Activated T-cell treated with anti-CD3 and anti-CD28 coated beads for 24 hours (primary cell): ENCODE measurements at places on chromosomes 13 and 19.
A peak's percentile ranks its signal among the peaks of the same experiment; 100 is the strongest.

GRCh38 chr19:30123119-30123518 is 181.1 kb downstream of the URI1 start:
- DNase-seq: no peak

GRCh38 chr13:51292000-51292565 is 47.4 kb upstream of the SERPINE3 start:
- no peak for DNase-seq

GRCh38 chr19:14556662-14557188 is 15.1 kb downstream of the NDUFB7 start:
- DNase-seq: peak; percentile 63

GRCh38 chr19:7665076-7665475 is 3.8 kb upstream of the RETN start:
- no peak for DNase-seq

- DNase-seq: no peak
Observed at GRCh38 chr19:2779121-2779740, 3.8 kb downstream of the SGTA start.

GRCh38 chr19:8487137-8487851 is 15.1 kb downstream of the PRAM1 start:
- peak; percentile 11 for DNase-seq

DNA sequence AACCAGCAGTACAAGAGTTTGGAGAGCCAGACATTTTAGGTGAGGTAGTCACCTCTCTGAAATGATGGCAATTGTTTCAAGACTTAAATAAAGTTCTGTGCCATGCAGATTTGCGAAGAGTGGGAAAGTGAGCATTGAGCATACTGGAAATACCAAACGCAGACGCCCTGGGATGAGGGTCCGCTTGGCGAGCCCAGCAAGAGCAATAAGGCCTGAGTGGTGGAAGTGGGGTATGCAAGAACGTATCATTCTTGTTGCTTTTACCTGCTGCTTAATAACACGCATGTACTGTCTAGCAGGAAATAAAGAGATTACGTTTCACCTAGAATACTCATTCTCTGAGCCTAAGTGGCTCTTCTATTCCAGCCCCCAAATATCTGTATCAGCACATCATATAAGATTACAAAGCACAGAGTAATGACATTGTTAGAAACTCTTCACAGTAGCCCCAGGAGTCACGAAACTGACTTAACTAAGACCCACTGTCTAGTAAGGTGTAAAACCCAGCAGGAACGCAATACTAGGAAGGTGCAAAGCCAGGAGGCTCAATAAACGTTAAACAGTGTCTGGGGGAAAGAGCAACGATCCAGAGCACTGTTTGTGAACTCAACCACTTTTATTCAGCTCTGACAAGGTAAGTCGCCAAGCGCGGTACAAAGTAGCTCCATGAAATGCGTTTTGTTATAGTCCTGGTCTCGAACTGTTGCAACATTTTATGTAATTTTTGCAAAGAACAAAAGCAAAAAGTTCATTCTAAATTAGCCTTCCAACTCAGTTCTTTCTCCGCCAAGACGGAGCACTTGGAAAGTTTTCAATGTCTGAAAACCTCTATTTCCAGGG is 1.2 kb downstream of the RCBTB2 start:
- peak; percentile 4 for DNase-seq

DNA sequence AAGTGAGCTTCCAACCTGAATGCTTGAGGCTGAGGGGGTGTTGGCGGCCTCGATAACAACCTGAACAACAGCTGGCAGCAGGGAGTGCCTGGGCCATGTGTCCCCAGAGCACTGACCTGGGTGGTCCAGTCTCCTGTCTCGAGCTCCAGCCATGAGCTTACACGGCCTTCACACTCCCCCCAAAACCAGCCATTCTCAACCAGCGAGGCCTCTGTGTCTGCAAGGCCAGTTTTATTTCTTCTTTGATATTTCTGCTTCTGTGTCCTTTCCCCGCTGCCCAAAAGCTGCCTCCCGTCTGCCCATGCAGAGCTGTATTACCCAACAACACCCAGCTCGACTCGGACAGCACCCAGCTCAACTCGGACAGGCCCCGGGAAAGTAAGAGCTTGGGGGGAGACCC is 32.5 kb upstream of the TFDP1 start:
- no peak for DNase-seq

DNA sequence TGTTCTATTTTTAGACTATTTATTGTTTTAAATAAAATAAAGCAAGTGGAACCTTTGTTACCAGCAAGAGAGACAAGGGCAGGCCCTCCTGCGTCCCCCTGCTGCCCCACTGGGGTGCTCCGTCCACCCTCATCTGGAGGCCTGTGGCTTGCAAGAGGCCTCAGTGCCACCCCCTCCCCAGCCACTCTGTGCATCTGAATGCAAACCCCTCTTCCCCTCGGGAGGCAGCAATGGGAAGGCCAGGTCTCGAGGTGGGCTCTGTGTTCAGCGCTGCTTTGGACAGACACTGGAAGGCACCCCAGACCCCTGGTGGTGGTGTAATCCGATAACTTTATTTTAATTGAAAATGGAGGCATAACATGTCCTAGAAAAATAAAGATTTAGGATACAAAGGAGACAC is 4.6 kb downstream of the SIX5 start:
- no peak for DNase-seq

- no peak for DNase-seq
Observed at GRCh38 chr13:34545461-34545860, 396.6 kb upstream of the NBEA start.

DNA sequence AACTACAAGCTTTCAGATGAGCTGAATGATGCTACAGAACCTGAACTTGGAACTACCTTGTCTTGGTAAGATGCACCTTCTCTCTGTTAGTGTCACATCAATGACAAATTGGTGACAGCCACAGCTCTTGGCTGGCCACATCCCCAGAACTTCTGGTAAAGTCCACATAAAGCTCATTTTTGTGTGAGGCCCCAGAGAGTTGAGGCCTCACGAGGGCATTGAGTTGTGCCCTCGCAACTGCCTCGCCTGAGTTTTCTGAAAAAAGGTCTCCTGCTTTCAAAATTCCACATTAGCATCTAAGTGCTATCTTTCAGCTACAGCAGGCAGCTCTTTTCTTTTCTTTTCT is 42.6 kb downstream of the MRPL57 start:
- no peak for DNase-seq

DNA sequence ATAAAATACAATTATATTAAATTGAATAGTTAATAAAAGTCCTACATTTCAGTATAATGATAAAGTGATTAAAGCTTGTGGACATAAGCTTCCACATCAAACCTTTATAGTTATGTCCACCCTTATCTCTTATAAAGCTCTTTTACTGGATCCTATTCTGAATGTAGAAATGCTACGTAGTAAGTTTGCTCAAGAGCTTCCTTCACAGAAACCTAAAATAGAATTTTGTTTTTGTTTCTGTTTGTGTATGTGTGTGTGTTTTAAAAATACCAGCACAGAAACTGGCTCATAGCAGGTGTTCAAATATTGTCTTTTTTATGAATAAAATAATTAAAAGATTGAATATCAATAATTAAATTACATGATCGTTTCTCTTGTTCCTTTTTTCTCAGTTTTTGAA is 21.0 kb upstream of the UFM1 start:
- DNase-seq: no peak

GRCh38 chr19:42697884-42698283 is 42.4 kb downstream of the PSG3 start:
- DNase-seq: no peak

GRCh38 chr13:71503781-71504180 is 363.2 kb downstream of the DACH1 start:
- DNase-seq: no peak

- no peak for DNase-seq
Observed at GRCh38 chr13:38635030-38635429, 51.8 kb upstream of the FREM2 start.

GRCh38 chr19:56491399-56491798 is 14.3 kb upstream of the ZNF667 start:
- DNase-seq: no peak

DNA sequence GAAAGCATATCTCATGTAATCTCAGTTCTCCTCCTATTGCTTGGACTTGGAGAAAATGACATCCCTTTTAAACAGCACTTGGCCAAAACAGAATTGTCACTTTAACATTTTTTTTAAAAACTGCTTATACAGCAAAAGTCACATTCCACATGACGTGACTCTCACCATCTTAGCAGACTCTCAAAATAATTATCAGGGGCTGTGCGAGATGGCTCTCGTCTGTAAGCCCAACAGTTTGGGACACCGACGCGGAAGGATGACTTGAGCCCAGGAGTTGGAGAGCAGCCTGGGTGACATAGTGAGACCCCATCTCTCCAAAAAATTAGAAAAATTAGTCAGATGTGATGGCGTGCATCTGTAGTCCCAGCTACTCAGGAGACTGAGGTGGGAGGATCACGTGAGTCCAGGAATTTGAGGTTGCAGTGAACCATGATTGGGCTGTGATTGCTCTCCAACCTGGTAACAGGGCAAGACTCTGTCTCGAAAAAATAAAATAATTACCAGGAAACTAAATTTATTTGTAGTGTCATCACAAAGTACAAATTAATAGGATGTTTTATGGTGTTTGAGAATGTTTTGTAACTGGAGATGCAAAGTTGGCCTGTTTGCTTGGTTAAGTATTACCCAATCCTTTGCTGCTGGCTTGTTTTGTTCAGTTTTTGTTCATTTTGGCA is 8.8 kb downstream of the SAFB start:
- no peak for DNase-seq

DNA sequence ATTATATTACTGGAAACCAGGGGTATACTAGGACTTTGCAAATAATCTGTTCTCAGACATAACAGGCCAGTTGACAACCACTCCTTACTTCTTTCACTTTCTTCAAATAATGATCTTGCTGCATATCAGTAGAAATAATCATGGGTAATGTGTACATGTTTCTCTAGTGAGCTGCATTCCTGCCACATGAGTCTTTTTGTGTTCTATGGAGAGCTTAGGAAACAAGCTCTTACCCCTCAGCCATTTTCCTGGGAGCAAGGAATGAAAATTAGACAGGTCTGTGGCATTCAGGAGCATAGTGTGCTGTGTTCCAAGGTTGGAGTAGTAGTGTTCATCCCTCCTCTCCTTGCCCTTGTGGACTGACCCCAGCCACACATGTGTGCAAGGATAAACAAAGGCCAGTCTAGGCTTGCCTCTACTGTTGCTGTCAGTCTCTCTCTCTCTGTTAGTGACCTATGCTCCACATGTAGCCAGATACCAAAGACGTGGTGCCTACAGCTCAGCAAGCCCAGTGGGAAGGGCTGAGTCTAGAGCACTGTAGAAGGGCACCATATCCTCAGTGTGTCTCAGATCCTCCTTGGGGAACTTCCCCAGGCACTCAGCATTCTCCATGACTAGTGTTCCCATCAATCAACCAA is 11.5 kb upstream of the OXGR1 start:
- no peak for DNase-seq

DNA sequence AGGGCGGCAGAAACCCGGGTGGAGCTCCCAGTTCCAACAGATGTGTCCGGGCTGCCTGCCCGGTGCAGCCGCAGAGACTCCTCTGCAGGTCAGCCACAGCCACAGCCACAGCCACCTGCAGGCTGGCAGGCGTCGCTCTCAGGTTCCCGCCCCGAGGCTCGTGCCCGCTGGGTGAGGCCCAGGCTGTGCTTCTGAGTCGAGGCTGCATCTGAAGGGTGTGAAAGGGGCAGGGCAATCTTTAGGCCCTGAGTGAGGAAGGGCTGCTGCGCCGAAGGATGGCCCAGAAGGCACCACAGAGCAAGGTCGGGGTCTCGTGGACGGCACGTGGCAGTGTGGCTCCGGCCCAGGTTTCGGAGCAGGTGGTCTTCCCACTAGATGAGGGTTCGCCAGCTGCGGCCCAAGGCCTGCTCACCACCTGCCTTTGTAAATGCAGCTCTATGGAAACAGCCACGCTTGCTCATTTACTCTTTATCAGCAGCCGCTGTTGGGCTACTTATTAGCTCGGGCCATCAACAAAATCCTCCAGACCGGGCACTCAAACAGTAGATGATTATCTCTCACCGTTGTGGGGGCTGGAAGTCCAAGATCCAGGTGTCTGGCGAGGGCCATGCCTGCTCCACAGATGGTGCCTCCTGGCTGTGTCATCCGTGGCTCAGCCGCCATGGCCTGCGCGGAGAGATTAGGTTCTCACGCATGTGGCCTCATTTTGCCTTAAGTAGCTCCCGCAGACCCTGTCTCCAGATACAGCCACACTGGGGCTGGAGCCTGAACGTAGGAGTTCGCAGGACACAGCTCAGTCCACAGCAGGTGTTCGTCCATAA is 40.3 kb upstream of the TFDP1 start:
- no peak for DNase-seq

DNA sequence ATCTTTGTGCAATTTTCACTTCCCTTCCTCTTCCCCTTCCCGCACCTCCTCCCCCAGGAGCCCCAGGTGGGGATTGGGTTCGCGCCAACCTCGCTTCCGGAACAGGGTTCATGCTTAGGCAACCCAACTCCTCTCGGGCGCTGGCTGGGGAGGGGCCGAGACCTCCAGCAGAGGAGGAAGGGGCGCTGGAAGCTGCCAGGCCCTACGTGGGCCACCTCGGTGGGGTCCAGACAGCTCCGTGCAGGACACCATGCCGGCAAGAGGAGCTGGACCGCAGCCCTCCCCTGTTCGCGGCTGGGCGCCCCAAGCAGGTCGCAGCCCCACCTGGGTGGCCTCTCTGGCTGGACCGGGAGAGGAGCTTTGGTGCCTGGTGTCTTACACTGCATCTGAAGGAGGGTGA is 91.1 kb downstream of the SPACA7 start:
- no peak for DNase-seq

DNA sequence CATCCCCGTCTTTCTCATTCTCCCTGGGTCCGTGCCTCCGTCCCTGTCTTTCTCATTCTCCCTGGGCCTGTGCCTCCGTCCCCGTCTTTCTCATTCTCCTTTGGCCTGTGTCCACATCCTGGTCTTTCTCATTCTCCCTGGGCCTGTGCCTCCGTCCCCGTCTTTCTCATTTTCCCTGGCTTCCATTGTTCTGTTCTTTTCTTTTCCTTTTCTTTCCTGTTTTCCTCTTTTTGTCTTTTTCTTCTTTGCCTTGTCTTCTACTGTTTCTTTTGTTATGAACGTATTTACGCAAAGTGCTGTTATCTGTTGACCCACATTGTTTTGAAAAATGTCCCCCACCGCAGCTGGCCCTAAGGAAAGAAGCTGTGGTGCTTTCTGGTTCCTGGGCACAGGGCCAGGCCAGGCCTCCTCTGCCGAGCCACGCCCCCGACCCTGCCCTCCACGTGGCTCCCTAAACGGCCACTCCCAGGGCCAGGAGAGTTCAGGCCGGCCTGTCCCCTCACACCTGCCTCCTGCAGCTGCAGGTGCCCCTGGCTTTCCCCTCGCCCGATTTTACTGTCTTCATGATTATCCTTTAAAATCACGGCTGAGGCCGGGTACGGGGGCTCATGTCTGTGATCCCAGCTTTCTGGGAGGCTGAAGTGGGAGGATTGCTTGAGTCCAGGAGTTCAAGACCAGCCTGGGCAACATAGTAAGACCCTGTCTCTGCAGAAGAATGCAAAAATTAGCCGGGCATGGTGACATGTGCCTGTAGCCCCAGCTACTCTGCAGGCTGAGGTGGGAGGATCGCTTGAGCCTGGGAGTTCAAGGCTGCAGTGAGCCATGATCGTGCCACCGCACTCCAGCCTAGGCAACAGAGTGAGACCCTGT is 14.0 kb upstream of the TMPRSS9 start:
- DNase-seq: no peak

GRCh38 chr13:22748866-22749577 is 431.8 kb upstream of the SGCG start:
- DNase-seq: no peak

GRCh38 chr13:44796597-44797490 is 192.4 kb downstream of the NUFIP1 start:
- DNase-seq: no peak
